ENCODE measurements at places on chromosomes 3 and 15.

GRCh38 chr15:70166506-70167087 is 68.9 kb upstream of the TLE3 start:
- DNase-seq: no peak

GRCh38 chr3:194474675-194475074 is 12.1 kb downstream of the ATP13A3 start:
- DNase-seq: no peak

DNA sequence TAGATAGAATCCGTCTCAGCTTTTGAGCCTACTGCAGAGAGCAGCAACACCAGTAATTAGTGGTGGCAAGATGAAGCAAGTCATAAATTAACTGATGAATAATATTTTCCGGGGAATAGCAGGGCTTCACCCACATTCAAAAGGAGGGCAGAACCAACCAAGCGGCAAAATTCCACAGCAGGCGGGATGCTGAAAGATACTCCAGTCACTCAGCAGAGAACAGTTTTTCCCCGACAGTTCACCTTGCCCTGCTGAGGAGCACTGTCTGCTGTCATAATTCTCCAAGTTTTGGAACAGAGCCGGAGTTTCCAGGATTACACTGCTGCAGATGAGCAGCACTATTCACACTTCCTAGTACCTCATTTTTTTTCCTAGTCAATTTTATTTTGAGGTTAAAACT is 274.7 kb downstream of the CD47 start:
- DNase-seq: no peak

- DNase-seq: no peak
Measured at GRCh38 chr3:155782390-155782953, 23.6 kb downstream of the C3orf33 start.

DNA sequence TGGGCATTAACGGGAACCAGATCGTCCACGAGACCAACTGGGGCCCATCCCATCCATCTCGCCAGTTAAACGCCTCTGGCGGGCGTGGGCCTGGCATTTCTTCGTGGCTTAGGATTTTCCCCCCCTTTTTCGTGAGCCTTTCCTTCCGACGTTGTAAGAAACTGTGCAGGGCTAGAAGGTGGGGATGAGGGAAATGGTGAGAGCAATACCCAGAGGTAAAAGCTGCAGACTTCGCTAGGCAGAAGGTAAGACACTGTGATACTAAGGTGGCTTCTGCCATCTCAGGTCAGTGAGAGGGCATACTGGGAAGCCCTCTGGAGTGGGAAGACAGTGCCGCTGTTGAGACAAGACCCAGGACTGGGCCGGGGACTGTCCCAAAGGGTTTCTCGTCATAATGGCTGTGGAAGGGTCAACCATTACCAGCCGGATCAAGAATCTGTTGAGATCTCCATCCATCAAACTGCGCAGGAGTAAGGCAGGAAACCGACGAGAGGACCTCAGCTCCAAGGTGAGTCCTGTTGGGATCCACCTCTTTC is 666 bp downstream of the MAPKBP1 start:
- no peak for DNase-seq
